Activated CD4-positive, alpha-beta T cell treated with anti-CD3 and anti-CD28 coated beads, Interleukin-2, amount 10 ng/mL, durations not matched to agents 24 days and 14 days (primary cell): ENCODE measurements at places on chromosomes 2 and 18.
A peak's percentile ranks its signal among the peaks of the same experiment; 100 is the strongest.

DNA sequence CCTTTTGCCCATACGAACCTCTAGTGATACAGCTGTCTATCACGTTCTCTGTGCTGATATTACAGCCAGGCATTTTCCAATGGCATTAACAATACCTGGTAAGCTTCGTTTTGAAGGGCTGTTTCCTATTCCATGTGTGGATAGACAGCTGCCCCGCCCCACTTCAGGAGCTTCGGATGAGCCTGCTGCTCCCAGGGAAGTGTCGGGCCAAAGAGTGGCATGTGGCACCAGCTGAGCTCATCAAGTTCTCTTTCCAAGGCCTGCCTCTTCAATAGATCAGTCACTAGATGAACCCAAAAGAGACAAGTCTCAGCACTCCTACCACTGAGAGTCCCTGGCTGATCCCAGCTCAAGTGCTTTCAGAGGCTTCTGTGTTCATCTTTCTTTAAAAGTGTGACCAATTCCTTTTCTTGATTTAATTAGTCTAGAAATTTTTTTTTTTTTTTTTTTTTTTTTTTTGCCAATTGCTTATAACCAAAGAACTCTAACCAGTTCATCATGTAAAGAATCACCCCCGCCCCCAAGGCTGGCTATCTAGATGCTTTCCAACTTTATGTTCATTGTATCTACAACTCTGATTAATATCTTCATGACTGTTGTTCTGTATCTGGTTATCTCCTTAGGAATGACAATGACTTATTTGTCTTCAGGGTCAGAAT, 46.6 kb downstream of the HDAC4 start:
- H3K4me1 ChIP-seq, result peaks cover 9% of the 10 kb centered on the region
- H3K4me3 ChIP-seq, result no peak overlapping the region
- no peak overlapping the region for H3K27ac ChIP-seq
- no peaks in the 10 kb centered on the region for H3K27me3 ChIP-seq
- no peak for DNase-seq
- peaks cover 41% of the 10 kb centered on the region for H3K36me3 ChIP-seq

- H3K36me3 ChIP-seq, result no peaks in the 10 kb centered on the region
- H3K4me3 ChIP-seq, result no peak overlapping the region
- no peaks in the 10 kb centered on the region for H3K27me3 ChIP-seq
- H3K4me1 ChIP-seq, result no peaks in the 10 kb centered on the region
- H3K27ac ChIP-seq, result no peak overlapping the region
These were observed 447.5 kb upstream of the FSIP2 start for GRCh38 chr2:185291035-185291647.

- DNase-seq, result no peak
- peaks cover 4% of the 10 kb centered on the region for H3K27me3 ChIP-seq
- peak overlapping the region; percentile 95 for H3K27ac ChIP-seq
- peak overlapping the region; percentile 94 for H3K4me3 ChIP-seq
- peaks cover 27% of the 10 kb centered on the region for H3K36me3 ChIP-seq
- H3K4me1 ChIP-seq, result peaks cover 36% of the 10 kb centered on the region
These were observed 2.1 kb downstream of the PDIA6 start for GRCh38 chr2:10810202-10811161.

DNA sequence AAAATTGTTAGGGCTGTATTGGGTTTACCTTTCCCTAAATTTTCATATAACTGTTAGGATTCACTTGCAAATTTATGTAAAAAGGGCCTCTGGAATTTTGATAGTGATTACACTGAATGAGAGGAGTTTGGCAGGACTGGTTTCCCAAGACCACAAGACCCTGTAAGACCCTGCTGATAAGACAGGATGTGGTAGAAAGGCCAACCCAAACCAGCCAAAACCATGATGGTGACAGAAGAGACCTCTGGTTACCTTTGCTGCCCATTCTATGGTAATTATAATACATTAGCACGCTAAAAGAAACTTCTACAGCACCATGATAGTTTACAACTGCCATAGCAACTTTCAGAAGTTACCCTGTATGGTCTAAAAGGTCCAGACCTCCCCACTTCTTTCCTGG, 8.3 kb upstream of the CASP10 start:
- no peak for DNase-seq
- H3K4me1 ChIP-seq, result peaks cover 13% of the 10 kb centered on the region
- no peak overlapping the region for H3K4me3 ChIP-seq
- H3K27ac ChIP-seq, result no peak overlapping the region
- no peaks in the 10 kb centered on the region for H3K27me3 ChIP-seq

GRCh38 chr2:16262526-16263178, 322.3 kb downstream of the MYCN start:
- no peaks in the 10 kb centered on the region for H3K4me1 ChIP-seq
- H3K27me3 ChIP-seq, result peaks cover 4% of the 10 kb centered on the region
- no peak overlapping the region for H3K27ac ChIP-seq
- H3K36me3 ChIP-seq, result no peaks in the 10 kb centered on the region
- no peak overlapping the region for H3K4me3 ChIP-seq
- no peak for DNase-seq

GRCh38 chr2:79105259-79105658, 15.0 kb upstream of the REG1A start:
- no peak overlapping the region for H3K27ac ChIP-seq
- H3K4me3 ChIP-seq, result no peak overlapping the region

- peak overlapping the region; percentile 78 for H3K4me3 ChIP-seq
- peaks cover 61% of the 10 kb centered on the region for H3K4me1 ChIP-seq
- peak overlapping the region; percentile 90 for H3K27ac ChIP-seq
- H3K36me3 ChIP-seq, result no peaks in the 10 kb centered on the region
These were observed 39.7 kb upstream of the NABP1 start for GRCh38 chr2:191638079-191638801.
